ENCODE measurements at places on chromosomes 1 and 21.

GRCh38 chr1:205519541-205520131 is 15.2 kb downstream of the CDK18 start:
- DNase-seq = no peak

DNA sequence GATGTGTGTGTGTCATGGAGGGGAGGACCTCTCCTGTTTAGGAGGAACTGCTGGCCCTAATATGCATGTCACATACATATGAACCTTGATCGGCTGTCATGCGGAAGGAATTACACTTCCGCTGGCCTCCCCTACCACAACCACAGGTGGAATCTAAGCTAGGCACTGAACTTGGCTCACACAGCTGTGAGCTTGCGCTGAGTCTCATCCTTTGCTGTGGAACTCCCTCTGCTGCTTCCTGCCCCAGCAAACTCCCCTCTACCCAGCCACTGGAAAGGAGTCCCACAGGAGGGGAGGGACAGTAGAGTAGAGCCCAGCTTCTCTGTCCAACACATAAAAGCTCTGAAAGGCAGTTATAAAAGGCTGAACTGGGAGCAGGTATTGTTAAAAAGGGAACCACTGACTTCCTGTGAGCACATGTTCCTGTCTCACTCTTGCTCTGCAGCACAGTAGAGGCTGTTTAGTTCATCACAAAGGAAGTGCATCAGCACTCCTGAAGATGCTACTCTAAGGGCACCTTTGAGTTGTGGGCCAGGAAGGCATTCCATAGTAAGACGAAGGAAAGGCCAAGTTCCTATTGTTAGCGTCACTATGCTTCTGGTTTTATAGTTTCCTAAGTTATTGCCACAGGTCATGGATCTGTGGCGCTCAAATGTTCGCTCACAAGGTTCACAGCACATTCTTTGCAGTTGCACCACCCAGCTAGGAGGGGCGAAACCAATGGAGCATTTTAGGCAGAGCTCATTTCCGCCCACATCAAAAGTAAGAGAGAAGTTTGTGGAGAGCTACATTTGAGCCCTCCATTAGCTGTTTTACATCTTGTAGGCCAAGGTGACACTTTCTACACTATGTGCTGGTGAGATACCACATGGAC is 17.7 kb upstream of the PTPRC start:
- DNase-seq = no peak

DNA sequence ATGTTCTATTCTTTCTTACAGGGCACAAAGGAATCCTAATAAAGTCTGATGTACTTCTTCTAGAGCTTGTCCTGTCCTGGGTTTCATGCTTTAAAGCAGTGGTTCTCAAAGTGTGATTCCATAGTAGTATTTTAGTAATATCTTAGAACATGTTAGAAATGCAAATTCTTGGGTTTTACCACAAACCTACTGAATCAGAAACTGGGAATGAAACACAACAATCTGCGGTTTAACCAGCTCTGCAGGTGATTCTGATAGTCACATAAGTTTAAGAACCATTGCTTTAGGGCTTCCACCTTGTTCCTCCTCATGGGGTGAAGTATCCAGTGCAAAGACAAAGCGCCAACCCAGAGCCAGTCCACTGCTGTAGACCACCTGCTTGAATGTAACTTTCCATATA is 41.1 kb downstream of the NGF start:
- DNase-seq = no peak

DNA sequence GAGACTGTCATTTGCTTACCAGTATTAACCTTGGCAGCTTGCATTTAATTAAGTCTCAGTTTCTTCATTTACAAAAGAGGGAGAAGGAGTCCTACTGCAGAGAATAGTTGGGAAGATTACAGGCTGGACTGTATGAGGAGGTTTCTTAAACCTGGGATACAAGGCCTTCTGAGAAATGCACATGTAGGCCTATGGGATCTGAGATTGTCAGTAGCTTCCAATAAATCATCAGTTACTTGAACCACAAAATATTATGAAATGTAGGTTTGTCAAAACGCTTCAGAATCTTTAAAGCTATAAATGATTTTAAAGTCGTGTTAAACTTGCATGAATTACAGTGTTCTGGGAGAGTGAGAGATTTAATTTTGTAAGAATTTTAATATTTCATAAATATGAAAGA is 69.6 kb downstream of the NRIP1 start:
- no peak for DNase-seq

DNA sequence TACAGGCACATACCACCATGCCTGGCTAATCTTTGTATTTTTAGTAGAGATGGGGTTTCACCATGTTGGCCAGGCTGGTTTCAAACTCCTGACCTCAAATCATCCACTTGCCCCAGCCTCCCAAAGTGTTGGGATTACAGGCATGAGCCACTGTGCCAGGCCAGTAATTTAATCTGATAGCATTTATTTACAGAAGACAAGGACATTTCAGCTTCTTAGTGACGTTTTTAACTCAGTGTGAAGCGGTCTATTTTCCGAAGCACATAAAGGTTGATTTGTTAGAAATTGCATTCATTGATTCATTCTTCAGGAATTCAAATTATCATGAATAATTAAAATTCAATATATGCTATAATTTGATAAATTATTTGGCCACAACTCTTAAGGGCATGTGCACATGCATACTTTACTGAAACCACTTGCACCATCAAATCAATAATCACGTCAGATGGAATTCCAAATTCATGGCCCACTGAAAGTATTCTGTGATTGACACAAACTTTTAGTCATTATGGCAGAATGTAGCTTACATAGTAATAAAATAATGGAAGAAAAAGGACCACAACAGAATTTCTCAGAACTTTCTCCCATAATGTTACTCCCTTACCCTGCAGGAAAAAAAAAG is 339.5 kb downstream of the VAV3 start:
- no peak for DNase-seq

DNA sequence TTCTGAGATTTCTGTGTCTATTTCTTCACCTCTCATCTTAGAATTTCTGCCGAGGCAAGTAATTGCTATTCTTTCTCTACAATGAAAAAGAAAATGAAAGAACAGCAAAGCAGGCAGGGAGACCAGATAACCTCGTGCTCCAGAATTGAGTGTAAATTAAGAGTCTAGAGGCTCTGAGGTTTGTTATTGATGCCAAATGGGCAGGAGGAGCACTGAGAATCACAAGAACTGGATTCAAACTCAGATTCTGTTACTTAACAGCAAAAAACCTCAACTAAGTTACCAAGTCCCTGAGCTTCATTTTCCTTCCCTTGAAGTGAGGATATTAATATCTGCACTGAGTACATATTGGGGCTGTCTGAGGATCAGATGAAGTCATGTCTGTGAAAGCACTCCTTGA is 5.5 kb upstream of the DDR2 start:
- DNase-seq = no peak

GRCh38 chr1:98452162-98452561 is 209.4 kb upstream of the SNX7 start:
- no peak for DNase-seq

- DNase-seq = no peak
These were observed 41.7 kb downstream of the WDR4 start for GRCh38 chr21:42837421-42838211.

- DNase-seq = no peak
These were observed 17.6 kb downstream of the PM20D1 start for GRCh38 chr1:205832326-205832751.

GRCh38 chr21:42276526-42277154 is 38.6 kb downstream of the TFF3 start:
- no peak for DNase-seq

DNA sequence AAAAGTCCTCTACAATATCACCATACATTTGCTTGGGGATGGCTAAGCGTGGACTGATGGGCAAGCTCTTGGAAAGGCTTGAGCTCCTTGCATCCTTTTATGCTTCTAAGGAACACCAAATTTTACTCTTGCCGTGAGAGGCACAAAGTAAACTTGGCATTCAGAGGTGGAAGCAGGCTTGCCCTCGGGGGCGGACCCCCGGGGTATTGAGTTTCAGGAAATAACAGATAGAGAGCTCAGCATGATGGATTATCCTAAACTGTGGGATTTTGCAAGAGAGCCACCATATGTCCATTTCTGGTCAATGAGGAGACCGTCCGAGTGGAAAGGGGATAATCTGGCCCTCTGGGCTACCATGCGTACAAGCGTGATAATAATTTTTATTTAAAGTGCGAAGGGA is 14.0 kb downstream of the IFI16 start:
- DNase-seq = no peak

DNA sequence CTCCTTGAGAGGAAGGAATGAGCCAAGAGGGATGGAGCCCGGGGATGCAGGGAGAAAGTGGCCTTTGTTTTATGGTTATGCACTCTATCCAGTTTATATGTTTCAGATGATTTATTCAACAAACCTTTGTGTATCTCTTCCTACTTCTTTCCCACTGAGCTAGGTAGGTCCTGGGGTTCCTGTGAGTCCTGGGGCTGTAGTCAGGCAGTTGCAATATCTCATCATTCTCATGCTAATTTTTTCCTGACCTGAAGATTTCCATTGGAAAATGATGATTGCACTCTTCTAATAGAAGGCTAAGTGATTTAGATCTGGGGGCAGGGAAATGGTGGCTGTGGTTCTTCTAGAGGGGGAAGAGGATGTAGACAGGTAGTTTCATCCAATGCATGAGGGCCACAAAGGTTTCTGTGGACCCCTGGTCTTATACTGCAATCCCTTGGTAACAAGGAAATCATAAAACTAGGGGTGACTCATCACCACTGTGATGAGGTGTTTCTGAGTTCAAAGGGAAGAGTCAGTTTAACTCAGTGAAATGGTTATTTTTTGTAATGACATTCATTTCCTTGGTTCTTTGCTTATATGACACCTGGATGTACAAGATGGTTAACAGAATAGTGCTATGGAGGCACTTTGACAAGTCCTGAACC is 20.2 kb downstream of the B3GALT5 start:
- no peak for DNase-seq

GRCh38 chr1:237228421-237228820 is 186.4 kb downstream of the RYR2 start:
- no peak for DNase-seq

DNA sequence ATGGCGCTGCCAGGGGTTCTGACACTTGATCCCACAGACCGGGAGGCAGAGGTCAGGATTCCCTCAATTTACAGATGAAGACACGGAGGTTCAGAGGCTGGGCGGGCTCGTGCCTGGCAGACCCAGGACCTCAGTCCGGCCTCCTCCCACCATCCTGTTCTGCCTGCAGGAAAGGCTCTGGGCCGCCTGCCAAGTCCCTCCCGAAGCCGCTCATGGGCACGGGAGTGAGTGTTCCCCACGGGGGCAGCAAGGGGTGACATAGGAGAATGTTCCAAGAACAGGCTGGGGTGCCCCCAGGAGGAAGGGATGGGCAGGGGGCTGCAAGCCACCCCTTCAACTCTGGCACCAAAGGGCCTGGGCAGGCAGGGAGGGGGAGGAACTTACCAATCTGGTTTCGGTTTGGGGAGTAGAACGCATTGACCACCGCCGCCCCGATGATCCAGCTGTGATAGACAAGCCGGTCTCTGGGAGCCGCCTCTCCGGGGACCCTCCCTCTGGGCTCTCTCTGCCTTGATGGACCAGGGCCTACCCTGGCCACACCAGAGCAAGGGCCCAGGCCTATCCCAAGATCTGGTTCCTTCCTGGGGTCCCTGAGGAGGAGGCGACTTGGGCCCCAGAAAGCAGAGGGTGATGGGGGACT is 7.5 kb downstream of the PRXL2B start:
- DNase-seq = no peak

- peak; percentile 53 for DNase-seq
These were observed 208.3 kb upstream of the RUNX1 start for GRCh38 chr21:35257413-35257812.

DNA sequence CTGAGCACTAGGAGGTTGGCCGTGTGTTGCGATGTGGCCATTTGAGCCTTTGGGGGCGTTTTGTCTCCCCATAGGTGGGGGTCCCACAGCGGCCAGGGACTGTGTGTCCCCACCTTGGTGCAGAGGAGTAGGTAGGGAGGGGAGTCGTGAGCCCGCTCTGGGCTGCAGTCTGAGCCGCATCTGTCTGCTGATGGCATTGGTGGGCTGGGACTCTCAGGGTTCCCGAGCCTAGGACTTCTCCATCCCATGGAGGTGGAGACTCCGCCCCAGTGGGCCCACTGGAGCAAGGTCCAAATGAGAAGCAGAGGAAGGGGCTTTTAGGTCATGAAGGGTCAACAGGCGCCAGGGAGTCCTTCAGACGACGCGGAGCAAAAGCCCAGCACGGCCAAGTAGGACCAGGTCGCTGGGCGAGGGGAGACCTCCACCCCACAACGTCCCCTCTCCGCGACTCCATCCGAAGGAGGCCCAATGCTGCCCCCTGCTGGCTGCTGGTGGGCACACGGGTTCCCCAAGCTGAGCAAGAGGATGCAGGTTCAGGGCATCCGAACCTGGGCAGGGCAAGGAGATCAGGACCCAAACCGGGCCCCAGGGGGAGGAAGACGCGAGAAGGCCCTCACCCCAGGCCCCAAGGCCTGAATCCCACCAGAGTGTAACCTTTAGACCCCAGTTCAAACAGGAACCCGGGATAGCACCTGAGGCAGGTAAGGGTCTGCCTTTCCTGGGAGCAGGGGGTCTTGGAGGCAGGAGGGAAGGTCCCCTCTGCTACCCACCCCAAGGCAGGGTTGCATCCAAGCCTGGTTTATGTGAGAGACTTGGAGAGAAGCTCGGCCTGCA is 14.9 kb downstream of the TTC34 start:
- no peak for DNase-seq

GRCh38 chr1:74246315-74246714 is 11.1 kb downstream of the TNNI3K start:
- no peak for DNase-seq

All from SHP77 treated with DMSO at 0.1 percent for 48 hours (cell line).